Dermis microvascular lymphatic vessel endothelial cell (primary cell): ENCODE measurements at places on chromosomes 7 and 10. TPM values are rescaled to one million over a fixed set of nuclear protein-coding genes. Genes with fewer than 3 reads are reported as not detected.

DNA sequence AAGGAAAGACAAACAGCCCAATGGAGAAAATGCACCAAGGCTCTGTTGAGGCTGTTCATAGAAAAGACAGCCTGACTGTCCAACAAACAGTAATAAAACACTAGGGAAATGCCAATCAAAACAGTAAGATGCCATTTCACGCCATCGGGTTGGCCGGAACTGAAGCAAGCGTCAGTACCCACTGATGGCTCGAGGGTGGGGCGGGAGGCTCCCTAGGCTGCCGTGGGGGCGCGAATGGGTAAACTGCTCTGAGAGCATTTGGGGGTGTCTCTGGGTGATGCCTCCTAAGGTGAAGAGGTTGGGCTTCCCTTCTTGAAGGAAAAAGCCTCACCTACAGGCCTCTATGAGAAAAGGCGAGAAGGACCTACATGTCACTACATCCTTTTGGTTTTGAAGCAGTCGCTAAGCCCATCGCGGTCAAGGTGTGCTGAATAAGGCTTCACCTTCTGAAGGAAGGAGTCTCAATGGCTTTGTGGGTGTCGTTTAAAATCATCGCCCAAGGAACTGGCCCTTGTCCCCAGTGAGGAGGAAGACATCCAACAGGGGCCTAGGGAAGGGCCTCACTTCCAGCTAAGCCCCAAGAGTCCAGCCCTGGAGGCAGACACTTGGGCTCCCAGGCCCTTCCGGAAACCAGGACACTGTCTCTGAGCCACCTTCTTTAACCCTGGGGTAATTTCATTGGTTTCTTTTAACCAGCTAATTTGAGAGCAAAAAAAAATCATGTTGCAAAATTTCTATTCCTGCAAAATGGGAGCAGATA is 98.5 kb upstream of the PPP2R2D start:
- DNase-seq, result no peak

DNA sequence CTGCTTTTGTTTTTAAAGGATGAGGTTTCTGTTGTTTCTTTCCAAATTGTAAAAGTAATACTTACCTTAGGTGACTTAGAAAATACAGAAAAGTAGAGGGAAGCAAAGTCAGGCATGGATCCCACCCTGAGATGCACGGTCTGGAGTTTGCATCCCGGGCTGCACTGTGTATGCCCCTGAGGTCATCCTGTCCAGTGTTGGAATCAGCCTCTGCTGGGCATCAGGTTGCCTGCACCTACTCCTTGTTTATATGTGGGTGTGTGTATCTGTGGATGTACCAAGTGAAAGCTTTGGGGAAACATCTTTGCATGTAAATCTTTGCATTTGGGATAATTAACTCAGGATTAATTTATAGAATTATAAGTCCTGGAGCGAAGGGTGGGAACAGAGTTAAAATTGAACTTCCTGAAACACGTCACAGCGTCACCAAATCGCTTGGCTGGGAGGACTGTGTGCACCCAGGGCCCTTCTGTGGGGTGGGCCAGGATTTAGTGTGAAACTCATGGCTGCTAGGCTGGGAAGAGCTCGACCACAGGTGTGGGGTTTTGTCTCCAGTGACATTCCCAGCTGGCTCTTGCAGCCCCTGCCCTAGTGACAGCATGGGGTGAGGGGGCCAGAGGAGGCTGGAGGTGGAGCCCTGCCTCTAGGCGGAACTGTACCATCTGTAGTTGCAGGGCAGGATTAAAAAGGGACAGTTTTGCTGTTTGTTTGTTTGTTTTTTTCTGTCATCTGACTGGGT is 27.9 kb downstream of the GTF2IRD1 start:
- DNase-seq, result no peak

- no peak for DNase-seq
These were observed 14.7 kb upstream of the CAMK2G start for GRCh38 chr10:73889014-73889413.

DNA sequence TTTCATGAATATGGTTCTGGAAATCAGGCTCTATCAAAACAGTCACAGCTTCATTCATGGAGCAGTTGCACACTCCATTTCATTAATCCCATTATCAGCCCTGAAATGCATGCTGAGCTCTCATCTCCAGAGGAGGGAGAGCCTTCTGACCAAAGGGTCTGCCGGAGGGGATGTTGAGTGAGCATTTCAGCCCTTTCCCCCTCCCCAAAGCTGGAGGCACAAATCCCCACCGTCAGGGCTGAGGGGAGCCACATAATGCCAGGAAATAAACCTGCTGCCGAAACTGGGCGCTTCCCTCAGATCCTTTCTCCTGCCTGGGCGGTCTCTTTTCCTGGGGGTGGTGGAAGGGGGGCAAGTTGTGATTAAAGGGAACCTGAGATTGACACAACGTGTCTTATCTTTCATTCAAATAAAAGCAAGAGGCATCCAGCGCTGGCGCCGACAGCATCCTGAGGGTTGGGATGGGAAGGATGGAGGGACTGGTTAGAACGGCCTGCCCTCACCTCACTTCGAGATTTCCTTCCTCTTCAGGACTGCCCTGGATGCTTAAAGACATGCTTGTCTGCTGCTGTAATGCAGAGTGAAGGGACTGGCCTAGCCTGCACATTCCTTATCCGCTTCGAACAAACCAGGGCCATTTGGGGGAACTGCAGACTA is 71.6 kb downstream of the TLL2 start:
- no peak for DNase-seq

GRCh38 chr10:19178675-19179074 is 130.1 kb downstream of the MALRD1 start:
- DNase-seq, result no peak

- no peak for DNase-seq
These were observed 527.2 kb upstream of the LRRTM3 start for GRCh38 chr10:66398669-66399068.

- no peak for DNase-seq
These were observed 79.9 kb downstream of the MALSU1 start for GRCh38 chr7:23378996-23379395.

DNA sequence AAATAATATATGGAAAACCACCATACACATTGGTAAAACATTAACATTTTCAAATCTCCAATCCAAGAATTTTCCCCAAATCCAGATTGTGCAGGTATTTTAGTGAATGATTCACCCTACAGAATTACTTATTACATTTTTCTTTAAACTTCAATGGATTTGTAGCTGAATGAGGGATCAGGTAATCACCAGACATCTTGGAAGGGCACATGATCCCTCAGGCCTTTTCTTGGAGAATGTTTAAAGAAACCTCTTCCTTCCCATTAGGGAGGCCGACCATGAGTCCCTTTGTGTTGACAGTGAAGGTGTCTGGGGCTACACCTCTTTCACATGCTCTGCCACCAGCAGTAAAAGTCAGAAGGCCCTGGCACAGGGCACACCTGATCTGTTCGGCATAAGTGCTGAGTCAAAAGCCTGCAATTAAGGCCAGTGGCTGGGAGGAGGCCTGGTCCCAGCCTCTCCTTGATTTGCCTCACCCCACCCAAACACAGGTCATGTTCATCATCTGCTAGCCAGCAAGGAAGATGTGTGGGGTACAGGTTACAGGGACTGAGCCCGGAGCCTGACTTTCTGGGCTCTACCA is 207.7 kb downstream of the SNX10 start:
- DNase-seq, result no peak

DNA sequence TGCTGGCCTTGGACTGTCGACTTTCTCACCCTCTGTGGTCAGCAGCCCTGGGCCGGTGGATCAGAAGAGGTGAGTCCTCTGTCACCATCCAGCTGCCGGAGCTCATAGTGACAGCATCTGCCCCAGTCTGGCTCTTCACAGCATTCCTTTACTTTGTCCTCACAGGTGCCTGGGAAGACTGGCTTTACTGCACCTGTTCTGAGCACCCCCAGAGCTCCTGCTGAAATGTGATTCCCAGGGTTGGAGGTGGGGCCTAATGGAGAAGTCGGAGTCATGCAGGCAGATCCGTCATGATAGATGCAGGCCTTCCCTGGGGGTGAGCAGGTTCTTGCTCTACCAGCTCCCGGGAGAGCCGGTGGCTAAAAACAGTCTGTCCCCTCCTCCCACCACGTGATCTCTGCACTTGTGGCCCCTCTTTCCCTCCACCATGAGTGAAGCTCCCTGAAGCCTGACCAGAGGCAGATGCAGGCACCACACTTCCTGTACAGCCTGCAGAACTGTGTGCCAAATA is 171.5 kb downstream of the ZMYND11 start:
- DNase-seq, result no peak

- DNase-seq, result no peak
These were observed 533.0 kb downstream of the DNAJB6 start for GRCh38 chr7:157869793-157870192.

DNA sequence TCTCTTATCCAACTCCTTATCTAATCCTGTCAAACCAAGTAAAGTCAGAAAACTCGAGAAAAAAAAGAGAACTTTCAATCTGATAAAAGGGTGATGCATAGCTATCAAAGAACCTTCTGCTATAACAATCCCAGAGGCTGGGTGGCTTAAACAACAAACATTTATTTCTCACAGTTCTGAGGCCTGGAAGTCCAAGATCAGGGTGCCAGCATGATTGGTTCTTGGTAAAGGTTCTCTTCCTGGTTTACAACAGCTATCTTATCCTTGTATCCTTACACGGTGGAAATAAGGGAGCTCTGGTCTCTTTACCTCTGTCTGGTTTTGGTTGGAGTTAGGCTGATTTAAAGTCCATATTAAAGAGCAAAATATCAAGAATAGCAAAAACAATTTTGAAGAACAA is 131.9 kb downstream of the PHTF2 start:
- DNase-seq, result no peak

GRCh38 chr10:71413581-71413980 is 16.9 kb downstream of the CDH23 start:
- no peak for DNase-seq

DNA sequence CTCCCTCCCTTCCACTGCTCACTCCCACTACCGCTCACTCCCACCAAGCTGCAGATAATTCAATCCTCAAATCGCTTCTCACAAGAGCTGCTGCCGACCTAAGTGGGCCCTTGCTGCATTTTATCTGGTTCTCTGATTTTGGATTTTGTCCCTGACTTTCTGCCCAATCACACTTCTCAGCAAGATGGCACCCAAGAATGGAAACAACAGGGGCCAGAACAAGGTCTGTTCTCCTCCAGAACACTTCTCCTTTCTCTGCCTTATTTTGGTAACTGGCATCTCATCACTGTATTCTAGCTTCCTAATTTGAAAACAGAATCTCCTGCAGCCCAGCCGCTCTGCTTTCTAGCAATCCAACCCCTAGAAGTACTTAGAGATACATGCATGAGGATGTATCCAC is 172.8 kb downstream of the GRID1 start:
- no peak for DNase-seq

- DNase-seq, result no peak
These were observed 330.1 kb downstream of the GRID1 start for GRCh38 chr10:86036544-86036831.

GRCh38 chr10:67666416-67667034 is 29.5 kb downstream of the CTNNA3 start:
- peak; percentile 74 for DNase-seq

GRCh38 chr10:88848499-88848898 is 3.1 kb downstream of the ANKRD22 start:
- peak; percentile 6 for DNase-seq

DNA sequence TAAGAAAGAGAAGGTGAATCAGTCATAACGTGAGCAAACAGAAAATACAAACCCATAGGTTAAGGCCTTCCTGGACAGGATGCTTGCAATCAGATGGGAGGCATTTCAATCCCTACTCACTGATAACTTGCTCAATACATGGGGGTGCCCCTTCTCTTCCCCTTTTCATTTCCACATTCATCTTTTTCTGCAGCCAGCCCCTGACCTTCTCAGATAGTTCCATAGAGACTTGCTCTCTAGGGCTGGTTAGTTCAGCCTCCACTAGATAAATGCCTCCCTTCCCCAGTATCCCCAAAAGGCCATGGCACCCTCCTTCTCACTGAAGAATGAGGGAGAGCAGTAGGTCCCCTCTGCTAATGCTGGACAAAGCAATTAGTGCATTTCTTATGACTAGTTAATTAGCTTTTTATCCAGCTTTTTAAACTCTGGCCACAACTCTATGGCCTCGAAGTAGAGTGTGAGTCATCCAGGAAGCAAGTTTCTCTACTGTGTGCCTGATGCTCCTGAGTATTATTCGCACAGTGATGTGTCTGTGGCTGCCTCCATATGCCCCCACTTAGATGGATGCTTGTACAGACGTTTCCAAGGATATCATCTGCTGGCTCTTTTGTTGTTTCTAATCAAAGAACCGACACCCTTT is 12.7 kb downstream of the CHN2 start:
- DNase-seq, result peak; percentile 32

GRCh38 chr7:37442268-37442667 is 6.4 kb downstream of the ELMO1 start:
- no peak for DNase-seq

DNA sequence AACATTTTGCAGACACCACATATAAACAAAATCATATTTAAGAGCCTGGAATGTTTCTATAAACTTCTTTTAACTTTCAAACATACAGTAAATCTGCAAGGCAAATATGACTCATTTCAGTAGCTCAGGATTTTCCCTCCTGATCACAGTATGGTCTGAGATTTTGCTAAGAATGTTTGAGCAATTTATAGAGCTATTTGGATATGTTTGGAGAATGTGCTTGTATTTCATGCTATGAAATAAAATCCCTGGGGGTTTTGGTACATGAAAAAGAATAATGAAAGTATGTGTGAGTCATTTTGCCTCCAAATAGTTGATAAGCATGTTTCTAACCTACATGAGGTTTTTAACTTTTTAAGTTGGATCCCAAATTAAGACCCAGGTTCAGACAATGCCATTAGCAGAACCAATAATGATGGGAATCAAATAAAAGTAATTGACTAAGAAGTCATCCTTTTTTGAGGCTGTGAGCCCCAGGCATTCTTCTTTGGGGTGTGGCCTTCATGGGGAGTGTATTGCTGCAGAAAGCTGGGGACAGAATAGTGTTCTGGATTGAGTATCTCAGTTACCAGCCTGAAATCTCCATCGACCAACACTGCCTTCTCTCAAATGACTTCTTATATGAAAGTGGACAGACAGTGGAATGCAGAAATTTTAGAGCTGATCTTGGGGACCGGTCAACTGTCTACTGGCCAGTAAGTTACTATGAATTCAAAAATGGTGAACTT is 66.1 kb upstream of the AGBL3 start:
- no peak for DNase-seq

DNA sequence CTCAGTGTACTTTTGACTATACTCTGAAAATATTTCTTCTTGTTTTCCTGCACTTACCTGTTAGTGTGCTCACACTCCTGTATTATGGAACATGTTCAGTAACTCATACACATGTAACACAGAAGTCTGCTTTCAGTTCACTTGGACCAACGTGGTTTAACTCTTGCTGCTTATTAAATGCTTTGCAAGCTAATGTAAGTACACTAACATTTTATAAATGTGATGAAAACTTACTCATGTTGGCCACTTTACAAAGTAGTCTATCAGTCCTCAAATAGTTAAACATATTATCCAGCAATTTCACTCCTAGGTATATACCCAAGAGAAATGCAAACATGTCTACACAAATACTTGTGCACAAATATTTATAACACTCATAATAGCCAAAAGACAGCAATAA is 98.4 kb downstream of the UBE2H start:
- no peak for DNase-seq

The MYO1G gene
- total RNA-seq, result under 0.01 and 0.13 TPM in 2 replicates

The FOXI2 gene
- not detected in 2 replicates for total RNA-seq

The CTNNA3 gene
- total RNA-seq, result 0.13 TPM in 1 of 2 replicates, not detected in the other

The NDUFB2 gene
- 119 and 146 TPM in 2 replicates for total RNA-seq

The TFR2 gene
- total RNA-seq, result 0.13 and 0.26 TPM in 2 replicates

The HELLS gene
- total RNA-seq, result 14.4 and 25.2 TPM in 2 replicates

The TMEM140 gene
- 18.5 and 49.4 TPM in 2 replicates for total RNA-seq

The PNLIPRP3 gene
- total RNA-seq, result under 0.01 TPM in 1 of 2 replicates, not detected in the other

The ACTR3C gene
- total RNA-seq, result 4.7 and 7.1 TPM in 2 replicates

The CABCOCO1 gene
- total RNA-seq, result not detected in 2 replicates

The GIMAP8 gene
- 103 and 157 TPM in 2 replicates for total RNA-seq

The FAM25G gene
- total RNA-seq, result not detected in 2 replicates

The ZNF488 gene
- total RNA-seq, result 0.13 TPM in 2 replicates
